ENCODE measurements at places on chromosomes 2 and 18.

- DNase-seq, result no peak
Observed at GRCh38 chr2:120832296-120833070, 96.8 kb downstream of the GLI2 start.

- DNase-seq, result peak; percentile 89
Observed at GRCh38 chr2:108637304-108637669, 82.0 kb upstream of the RANBP2 start.

- DNase-seq, result no peak
Observed at GRCh38 chr2:150389447-150389846, 98.0 kb downstream of the RND3 start.

- no peak for DNase-seq
Observed at GRCh38 chr2:133819906-133820305, 251.6 kb upstream of the NCKAP5 start.

GRCh38 chr2:194745557-194746146 is 911.4 kb upstream of the SLC39A10 start:
- DNase-seq, result peak; percentile 31

GRCh38 chr18:582465-582864 is 2.3 kb downstream of the CETN1 start:
- peak; percentile 37 for DNase-seq

- DNase-seq, result peak; percentile 48
Observed at GRCh38 chr2:144524118-144525009, 4.4 kb upstream of the ZEB2 start.

- DNase-seq, result no peak
Observed at GRCh38 chr2:55761526-55761925, 67.9 kb upstream of the PNPT1 start.

- DNase-seq, result no peak
Observed at GRCh38 chr18:35511428-35511827, 13.7 kb upstream of the INO80C start.

- DNase-seq, result peak; percentile 14
Observed at GRCh38 chr18:58813105-58813504, 51.6 kb upstream of the ZNF532 start.

DNA sequence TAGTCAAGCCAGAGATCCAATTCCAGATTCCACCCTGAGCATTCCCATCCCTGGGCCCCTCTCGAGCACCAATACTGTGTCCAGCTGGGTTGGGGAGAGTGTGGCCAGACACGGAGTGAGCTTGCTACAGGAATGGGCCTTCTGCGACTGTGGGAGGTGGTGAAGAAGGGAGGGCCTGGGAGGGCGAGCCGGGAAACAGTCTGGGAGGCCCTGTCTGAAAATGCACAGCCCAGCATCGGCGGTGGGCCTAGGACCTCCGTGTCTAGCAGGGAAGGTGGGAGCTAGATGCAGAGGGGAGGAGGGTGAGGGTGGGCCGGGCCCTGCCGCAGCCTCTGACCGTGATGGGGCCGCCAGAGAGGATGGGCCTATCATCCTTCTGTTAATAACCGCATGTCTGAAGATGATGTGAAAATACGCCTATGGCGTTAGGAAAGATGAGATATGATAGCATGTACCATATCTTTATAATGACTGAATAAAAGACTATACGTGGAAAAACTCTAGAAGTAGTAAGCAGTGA is 1.9 kb upstream of the OTOS start:
- DNase-seq, result no peak

DNA sequence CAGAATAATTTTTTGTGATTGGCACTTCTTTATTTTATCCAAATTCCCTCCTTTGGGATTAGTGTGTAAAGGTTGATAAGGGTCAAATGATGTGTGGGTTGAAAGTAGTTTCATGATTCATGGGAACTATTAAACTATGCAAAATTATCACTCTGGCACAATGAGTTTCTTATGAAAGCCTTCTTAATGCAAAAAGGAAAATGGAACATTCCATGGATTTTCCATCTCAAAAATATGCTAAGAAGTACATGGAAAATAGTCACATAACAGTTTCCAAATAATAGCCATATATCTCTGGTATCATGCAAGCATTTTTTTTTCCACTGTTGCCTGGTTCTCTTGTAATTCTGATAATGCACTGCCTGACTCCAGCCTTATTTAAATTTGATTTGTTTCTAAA is 639.7 kb downstream of the NR4A2 start:
- no peak for DNase-seq

DNA sequence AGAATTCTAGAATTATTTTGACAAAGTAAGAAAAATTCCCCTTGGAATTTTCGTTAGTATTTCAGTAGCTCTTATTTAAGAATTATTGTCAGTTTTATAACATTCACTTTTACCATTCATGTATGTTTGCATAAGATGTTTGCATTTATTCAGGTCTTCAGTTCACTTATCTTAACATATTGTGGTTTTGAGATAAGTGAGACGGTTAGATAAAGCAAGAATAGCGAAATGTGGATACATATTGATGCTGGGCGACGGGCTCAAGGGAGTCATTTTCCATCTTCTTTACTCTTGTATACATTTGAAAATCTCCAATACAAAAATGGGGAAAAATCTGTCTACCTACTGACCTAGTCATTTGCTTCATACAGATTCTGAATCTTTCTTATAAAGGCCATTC is 156.7 kb upstream of the HDAC4 start:
- DNase-seq, result no peak

DNA sequence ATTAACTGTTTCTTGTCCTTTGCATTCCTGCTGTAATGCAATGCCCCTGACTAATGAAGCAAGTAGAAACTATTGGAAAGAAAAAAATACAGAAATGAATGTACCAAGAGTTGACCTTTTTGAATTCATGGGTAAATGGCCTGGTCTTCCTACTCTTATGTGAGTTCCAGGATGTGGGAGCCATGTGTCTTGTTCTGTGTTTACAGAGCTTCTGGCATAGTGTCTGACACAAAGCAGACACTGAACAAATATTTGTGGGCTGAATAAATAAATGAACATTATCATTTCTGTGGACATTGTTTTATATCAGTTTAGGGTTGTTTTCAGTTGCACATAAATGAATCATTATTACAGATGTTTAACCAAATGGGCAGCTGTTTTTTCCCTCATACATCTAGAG is 155.5 kb downstream of the CD8B2 start:
- no peak for DNase-seq

DNA sequence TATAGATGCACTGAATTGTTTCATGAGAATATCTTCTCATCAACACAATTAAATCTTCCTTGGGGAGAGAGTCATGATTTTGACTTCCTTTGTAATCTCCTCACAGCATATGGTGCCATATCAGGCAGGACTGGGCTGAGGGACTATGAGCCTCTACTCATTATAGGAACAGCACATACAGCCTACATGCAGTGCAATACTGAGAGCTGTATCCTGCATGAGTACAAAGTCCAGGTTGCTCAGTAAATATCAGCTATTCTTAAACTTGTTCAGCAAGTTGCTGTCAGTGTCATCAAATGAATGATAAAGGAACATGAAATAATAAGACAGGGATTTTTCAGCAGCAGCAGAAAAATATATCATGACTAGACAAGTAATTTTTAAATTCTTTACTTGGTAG is 10.8 kb downstream of the DLGAP1 start:
- no peak for DNase-seq

- no peak for DNase-seq
Observed at GRCh38 chr2:134883552-134884293, 34.9 kb upstream of the CCNT2 start.

DNA sequence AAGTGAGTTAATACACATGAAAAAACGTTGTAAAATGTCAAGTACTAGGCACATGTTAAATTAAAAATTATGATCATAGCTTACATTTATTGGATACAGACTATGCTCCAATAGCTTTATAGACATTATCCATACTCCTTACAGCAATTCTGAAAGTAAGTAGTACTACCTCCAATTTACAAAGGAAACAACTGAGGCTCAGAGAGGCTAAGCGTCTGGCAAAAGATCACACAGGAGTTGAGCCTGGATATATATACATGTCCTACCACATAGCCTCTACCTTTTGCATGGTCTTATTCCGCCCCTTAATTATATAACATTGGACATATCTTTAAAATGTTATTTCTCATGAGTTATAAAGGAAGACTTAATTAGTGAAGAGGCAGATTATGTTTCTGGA is 127.3 kb downstream of the CSRNP3 start:
- DNase-seq, result no peak

- no peak for DNase-seq
Observed at GRCh38 chr18:50189160-50189559, 5.8 kb downstream of the MYO5B start.

DNA sequence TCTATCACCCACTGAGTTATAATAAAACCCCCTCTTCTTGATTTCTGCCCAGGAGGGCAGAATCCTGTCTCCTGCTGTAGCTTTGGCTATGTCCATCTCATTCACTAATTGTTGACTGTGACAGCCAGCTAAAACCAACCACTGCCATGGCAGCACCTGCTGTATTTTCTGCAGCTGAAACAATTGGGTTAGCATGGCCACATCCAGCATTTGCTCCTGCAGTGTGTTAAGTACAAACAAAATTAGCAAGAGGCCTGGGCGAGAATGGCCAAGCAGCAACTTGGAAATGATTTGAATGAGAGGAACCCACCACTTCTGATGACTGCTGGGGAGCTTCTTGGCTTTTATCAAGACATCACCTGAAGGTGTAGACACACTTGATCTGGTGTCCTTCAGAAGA is 89.4 kb upstream of the LRRTM1 start:
- no peak for DNase-seq

DNA sequence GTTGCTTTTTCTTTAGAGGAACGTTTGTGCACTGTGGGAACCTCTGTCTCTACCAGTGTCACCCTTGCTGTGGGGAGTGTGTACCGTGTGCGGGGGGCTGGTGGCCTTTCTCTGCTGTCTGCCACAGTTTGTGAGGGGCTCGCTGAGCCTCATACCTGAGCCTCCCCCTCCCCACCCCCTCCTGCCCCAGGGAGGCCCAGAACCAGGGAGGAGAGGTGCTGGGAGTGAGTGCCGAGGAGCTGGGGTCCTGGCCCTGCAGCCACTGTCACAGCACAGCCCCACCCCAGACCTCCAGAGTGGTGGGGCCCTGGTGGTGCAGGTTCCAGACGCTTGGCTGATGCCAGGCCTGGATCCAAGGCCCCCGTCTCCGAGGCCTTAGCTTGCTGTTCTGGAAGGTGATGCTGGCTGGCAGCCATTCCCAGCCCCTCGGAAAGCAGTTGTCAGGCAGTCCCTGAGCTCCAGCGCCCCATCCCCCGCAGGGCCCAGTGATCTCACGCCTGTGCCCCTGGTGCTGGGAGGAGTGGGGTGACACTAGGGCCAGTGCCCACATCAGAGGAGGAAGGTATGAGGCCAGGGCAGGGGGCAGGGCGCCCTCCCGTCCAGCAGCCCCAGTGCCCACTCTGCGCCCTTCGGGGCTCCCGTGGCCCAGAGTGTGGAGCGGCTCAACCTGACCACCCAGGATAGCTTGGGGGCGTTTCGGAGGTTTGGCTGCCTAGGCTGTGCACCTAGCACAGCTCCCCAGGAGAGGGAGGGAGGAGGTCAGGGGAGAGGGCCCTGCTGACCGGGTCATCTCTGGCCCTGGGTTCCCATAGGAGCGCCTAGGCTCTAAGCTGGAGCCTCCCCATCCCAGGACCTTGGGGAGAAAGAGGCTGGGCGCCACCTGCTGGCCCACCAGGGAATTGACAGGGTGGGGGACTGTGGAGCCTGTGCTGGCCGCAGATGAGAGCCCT is 53.0 kb upstream of the ALPP start:
- DNase-seq, result no peak

GRCh38 chr2:56674084-56674483 is 490.3 kb downstream of the CCDC85A start:
- no peak for DNase-seq

DNA sequence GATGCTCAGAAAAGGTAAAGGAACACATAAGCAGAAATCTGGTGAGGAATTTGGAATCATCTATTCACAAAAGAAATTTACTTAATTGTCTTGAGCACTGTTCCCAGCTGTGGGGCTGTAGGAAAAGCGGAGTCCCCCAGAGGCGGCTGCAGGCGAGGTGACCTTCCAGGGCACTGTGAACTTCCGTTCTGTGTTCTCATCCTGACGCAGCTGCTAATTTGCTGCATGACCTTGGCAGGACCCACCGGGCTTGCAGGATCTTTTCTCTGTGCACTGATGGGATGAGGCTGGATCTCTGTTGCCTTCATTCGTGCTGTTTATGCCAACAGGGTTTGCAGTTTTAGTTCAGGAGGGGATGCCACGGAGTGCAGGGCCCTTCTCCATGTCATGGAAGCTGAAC is 301.9 kb upstream of the MYT1L start:
- no peak for DNase-seq

GRCh38 chr2:39008665-39009064 is 112.2 kb downstream of the SOS1 start:
- no peak for DNase-seq

GRCh38 chr2:45643095-45643494 is 8.4 kb upstream of the PRKCE start:
- DNase-seq, result no peak

DNA sequence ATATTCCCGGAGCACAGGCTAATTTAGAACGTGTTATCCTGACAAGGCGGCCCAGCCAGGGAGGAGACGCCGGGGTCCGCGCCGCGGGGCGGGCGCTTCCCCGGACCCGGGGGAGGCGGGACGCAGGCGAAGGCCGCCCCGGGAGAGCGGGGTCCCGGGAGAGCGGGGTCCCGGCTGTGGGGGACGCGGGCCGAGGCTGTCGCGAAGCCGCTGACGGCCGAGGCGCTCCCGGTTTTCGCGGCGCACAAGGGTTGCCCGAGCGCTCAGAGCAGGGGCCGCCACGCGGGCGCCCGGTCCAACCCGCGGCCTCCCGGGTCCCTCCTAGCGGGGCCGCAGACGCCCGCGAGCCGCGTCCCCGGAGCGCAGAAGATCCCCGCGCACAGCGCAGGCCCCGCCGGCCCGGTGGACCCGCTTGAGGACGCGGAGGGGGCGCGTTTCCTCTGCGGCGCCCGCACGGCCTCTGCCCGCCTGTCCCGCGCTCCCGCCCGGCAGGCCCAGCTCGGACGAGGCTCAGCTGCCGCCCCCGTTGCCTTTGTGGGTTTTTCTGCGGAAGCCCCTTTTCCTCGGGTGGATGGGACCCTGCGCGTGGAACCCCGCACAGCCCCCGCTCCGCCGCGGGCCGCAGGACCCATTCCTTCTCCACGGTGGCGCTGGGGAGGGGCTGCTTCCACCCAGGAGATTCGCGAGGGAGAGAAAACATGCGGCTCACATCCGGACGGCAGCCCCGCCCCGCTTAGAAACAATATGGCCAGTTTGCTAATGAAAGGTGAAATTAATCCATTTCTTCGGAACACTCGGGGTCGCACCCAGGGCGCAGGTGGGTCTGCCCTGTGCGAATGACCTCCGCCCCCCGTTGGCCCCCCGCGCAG is 9.6 kb upstream of the KCNG2 start:
- no peak for DNase-seq

GRCh38 chr2:41735476-41735875 is 312.3 kb upstream of the PKDCC start:
- no peak for DNase-seq

DNA sequence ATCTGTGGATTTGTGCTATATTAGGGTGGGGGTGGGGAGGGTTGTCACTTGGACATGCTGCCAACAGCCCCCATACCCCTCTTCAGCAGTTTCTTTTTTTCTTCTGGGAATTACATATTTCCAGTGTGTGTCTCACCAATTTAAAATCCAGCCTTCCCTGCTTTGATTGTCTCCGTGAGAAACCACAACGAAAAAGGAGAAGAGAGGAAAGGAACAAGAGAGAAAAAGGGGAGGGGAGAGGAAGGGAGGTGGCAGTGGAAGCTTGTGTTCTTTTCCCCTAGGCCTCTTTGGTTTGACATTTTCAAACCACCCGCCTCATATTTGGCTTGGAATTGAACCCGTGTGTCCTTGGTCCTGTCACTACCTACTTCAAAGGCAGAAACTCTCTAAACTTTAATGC is 860 bp downstream of the CTNNA2 start:
- DNase-seq, result no peak

All from pons (tissue), 1 donor.